ENCODE measurements at places on chromosomes 3 and 15. TPM values are rescaled to one million over a fixed set of nuclear protein-coding genes. Genes with fewer than 3 reads are reported as not detected.

Gene PLXNA1
- total RNA-seq, result 51.3 TPM

Gene PIK3CB
- 12.1 TPM for total RNA-seq

Gene DUOXA1
- total RNA-seq, result not detected

Gene GABRR3
- not detected for total RNA-seq

Gene IL20RB
- 1.1 TPM for total RNA-seq

Gene CSPG4
- 132 TPM for total RNA-seq

Gene ZIC1
- total RNA-seq, result 18.9 TPM

Gene ANKUB1
- not detected for total RNA-seq

Gene FAM107A
- not detected for total RNA-seq

Gene DPH6
- 19.7 TPM for total RNA-seq

Gene MITF
- total RNA-seq, result 22.9 TPM

Gene ACKR4
- not detected for total RNA-seq

Gene ABHD10
- 71.4 TPM for total RNA-seq

Gene GCNT3
- total RNA-seq, result 2.6 TPM

Gene CSTA
- total RNA-seq, result not detected

Gene AADACL2
- not detected for total RNA-seq

Gene MCF2L2
- total RNA-seq, result 0.22 TPM

Gene PYGO1
- total RNA-seq, result 14.7 TPM

Gene CCNB2
- 118 TPM for total RNA-seq

Gene UBAP1L
- total RNA-seq, result 0.05 TPM

Gene AGBL1
- not detected for total RNA-seq

Gene PLA1A
- total RNA-seq, result not detected

Gene B3GNT5
- 18.0 TPM for total RNA-seq

Gene ST8SIA2
- total RNA-seq, result not detected

Gene PLOD2
- total RNA-seq, result 93.9 TPM

Gene BFSP2
- total RNA-seq, result not detected

Gene FSTL1
- 812 TPM for total RNA-seq

Gene KLHL6
- not detected for total RNA-seq

Gene TNFAIP8L3
- total RNA-seq, result 0.07 TPM

Gene OSBPL10
- 23.0 TPM for total RNA-seq

Gene CCDC9B
- total RNA-seq, result 4.4 TPM

Gene MOBP
- not detected for total RNA-seq

Gene TRIM42
- not detected for total RNA-seq

Gene FILIP1L
- 29.0 TPM for total RNA-seq

Gene VILL
- total RNA-seq, result 0.07 TPM

Gene LYZL4
- not detected for total RNA-seq

Gene PRICKLE2
- 6.9 TPM for total RNA-seq

Gene CHL1
- total RNA-seq, result not detected

Gene GPR149
- not detected for total RNA-seq

Gene ROPN1
- 0.14 TPM for total RNA-seq

Gene VIPR1
- total RNA-seq, result not detected

Gene PSTPIP1
- 0.33 TPM for total RNA-seq

Measured in A172 (cell line).